ENCODE measurements at places on chromosomes 5 and 9.

DNA sequence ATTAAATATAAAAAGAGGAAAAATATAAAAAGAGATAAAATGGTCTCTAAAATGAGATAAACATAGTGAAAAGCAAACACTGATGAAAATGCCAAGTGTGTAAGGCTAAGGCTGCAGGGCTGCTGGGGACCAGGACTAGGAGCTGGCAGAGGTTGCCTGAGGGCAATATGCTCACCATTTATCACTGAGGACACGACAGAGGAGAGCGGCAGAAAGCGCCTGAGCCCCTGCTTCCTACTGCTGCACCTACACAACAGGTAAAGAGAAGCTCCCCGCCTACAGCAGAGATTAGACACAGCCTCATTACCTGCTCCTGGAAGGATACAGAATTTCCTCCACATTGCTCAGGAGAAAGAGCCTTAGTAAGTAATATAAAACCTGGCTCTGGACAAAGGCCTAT is 70.7 kb upstream of the PPP1R2B start:
- no peak for DNase-seq

DNA sequence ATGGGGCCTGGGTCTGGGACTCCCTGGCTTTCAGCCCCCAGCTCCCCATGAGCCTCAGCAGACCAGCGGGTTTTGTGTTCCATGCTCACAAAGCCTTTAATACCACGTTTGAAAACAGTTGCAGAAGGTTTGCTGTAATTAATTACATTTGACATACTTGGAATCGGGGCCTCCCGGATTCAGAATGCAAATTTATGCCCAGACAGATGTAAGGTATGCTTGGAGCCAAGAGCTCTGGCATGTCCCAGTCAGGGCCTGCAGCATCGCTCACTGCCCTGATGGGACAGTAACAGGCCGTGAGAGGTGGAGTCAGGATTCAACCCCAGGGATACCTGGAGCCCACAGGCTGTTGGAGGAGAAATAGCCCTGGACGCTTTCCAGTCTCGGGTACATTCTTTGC is 12.2 kb downstream of the ZNF618 start:
- DNase-seq: no peak

DNA sequence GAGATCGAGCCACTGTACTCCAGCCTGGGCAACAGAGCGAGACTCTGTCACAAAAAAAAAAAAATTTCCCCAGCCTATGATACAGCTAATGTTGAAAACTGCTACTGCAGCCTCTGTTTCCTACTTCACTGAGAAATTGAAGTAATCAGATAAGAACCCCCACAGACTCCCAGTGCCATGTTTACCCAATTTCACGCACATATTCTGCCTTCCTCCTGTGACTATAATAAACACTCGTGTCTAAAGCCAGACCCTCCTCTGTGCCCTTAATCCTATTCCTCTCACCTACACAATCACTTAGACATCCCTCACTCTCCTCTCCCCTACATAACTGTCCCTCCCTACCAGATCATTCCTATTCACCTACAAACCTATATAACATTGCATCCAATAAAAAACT is 6.4 kb downstream of the ARAP3 start:
- no peak for DNase-seq

GRCh38 chr9:133394687-133395271 is 18.6 kb downstream of the STKLD1 start:
- no peak for DNase-seq

DNA sequence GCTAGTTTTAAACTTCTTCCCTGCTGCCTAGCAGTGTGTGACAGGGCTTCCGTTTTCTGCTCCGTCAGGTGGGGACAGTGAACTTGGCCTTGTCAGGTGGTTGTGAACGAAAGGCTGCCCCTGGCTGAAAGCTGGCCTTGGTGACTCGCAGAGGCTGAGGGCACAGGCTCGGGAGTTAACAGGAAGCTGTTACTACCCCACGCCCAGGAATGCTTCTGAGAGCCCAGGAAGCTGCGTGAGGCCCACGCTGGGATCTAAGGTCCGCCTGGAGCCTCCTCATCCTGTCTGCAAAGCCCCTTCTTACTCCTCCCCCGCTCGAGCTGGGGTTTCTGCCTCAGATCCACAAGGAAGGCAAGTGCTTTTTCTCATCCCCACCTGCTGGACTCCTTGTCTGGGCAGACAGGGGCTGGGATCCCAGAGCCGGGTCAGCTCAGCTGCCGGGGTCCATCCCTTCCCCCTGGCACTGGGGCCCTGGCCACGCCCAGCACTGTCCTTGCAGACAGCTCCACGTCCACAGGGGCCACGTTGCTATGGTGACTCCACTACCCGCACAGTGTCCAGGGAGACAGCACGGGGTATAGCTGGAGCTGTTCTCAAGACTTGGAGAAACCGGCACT is 124.7 kb upstream of the TBC1D2 start:
- no peak for DNase-seq

Measured in T47D (cell line).